ENCODE measurements at places on chromosomes 12 and 14. TPM values are rescaled to one million over a fixed set of nuclear protein-coding genes. Genes with fewer than 3 reads are reported as not detected.

DNA sequence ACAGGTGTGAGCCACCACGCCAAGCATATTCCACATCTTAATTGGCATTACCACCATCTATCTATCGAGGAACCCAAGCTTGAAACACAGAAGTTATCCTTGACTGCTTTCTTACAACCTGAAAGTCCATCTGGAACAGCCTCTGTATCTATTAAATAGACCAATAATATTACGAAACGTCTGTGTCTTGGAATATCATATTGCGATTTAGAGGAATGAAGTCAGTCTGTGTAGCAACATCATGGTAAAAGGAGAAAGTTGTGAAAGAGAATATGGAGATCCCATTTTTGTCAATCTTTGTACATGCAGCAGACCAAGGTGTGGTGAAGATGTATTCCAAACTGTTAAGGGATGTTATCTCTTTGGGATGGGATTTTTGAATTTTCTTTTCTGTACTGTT lies 25.8 kb upstream of the MAX start:
- no peaks in the 10 kb centered on the region for H3K4me1 ChIP-seq
- H3K4me3 ChIP-seq, result no peak overlapping the region
- DNase-seq, result no peak
- no peak overlapping the region for H3K27ac ChIP-seq
- no peaks in the 10 kb centered on the region for H3K27me3 ChIP-seq

The WIF1 gene
- 0.23 TPM for polyA plus RNA-seq

GRCh38 chr14:58738876-58739275 lies 101.1 kb downstream of the DACT1 start:
- DNase-seq, result no peak
- H3K4me3 ChIP-seq, result no peak overlapping the region
- H3K27ac ChIP-seq, result no peak overlapping the region

The AQP5 gene
- 0.37 TPM for polyA plus RNA-seq

DNA sequence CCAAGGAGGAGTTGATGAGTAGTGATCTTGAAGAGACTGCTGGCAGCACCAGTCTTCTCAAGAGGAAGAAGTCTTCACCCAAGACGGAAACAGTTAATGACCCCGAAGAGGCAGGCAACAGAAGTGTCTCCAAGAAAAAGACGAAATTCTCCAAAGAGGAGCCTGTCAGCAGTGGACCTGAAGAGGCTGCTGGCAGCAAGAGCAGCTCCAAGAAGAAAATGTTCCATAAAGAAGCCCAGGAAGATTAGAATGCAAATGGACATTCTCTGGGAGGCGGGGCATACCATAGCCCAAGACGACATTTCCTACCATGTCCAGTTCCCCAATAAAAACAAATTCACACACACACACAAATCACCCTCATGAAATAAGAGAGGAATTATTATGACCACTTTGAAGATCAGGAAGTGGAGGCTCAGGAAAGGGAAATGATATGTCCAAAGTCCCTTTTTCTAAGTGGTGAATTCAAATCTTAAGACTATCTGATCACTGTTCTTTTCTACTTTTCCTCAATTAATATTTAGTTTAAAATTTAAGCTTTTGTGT lies 131.8 kb downstream of the PAWR start:
- no peaks in the 10 kb centered on the region for H3K36me3 ChIP-seq
- DNase-seq, result no peak
- H3K4me1 ChIP-seq, result no peaks in the 10 kb centered on the region
- no peaks in the 10 kb centered on the region for H3K27me3 ChIP-seq
- H3K27ac ChIP-seq, result no peak overlapping the region

DNA sequence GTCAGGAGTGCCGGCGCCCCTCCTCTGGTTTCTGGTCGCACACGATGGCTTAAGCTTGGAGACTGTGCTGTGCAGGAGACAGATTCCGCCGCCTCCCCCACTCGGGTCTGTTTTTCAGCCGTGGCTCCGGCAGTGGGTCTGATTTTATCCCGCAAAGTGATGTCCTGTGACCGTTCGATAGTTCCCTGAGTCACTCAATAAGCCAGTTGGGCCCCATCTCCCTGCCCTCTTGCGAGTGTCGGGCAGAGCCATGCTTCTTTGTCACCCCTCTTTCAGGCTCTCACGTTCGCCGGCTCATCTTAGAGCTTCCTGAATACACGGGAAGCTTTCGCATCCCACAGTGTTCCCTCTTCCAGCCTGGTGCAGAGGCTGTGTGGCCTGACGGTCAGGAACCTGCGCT lies 127.8 kb upstream of the RFLNA start:
- no peak overlapping the region for H3K4me3 ChIP-seq
- no peaks in the 10 kb centered on the region for H3K27me3 ChIP-seq
- DNase-seq, result no peak
- no peaks in the 10 kb centered on the region for H3K36me3 ChIP-seq
- no peaks in the 10 kb centered on the region for H3K4me1 ChIP-seq
- no peak overlapping the region for H3K27ac ChIP-seq

DNA sequence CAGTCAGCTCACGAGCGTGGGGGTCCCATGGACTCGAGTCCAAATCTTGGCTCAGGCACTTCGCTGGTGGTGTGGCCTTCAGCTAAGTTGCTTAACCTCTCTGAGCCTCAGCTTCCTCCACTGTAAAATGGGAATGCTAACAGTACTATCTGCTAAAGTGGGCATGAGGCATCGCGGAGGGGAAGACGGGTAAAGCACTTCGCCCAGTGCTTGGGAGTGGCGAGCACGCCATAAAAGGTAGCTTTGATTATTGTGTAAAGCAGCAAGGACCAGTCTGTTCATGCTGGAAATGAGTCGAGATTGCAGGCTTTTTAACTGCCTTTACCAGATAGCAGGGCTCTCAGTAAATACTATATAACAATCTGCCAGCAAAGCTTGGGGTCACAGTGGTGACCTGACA lies 24.5 kb downstream of the HRK start:
- no peaks in the 10 kb centered on the region for H3K27me3 ChIP-seq
- H3K36me3 ChIP-seq, result no peaks in the 10 kb centered on the region
- peaks cover 66% of the 10 kb centered on the region for H3K4me1 ChIP-seq
- no peak overlapping the region for H3K27ac ChIP-seq
- H3K4me3 ChIP-seq, result no peak overlapping the region

DNA sequence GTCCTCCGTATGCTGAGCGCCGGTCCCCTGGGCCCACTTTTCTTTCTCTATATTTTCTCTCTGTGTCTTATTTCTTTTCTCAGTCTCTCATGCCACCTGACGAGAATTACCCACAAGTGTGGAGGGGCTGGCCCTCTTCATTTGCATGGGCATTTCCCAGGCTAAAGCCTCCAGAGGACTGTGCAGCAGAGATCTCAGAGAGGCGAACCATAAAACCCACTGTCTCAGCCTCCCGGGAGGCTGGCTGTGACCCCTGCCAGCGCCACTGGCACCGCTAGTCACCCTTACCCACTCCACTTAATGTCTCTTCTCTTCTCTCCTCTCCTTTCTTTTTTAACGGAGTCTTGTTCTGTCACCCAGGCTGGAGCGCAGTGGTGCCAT lies 7.1 kb upstream of the SERPINA9 start:
- H3K4me3 ChIP-seq, result no peak overlapping the region
- no peak for DNase-seq
- H3K27ac ChIP-seq, result no peak overlapping the region
- H3K27me3 ChIP-seq, result peaks cover 3% of the 10 kb centered on the region
- no peaks in the 10 kb centered on the region for H3K36me3 ChIP-seq
- H3K4me1 ChIP-seq, result no peaks in the 10 kb centered on the region

The CD4 gene
- 50.9 TPM for polyA plus RNA-seq

- no peaks in the 10 kb centered on the region for H3K27me3 ChIP-seq
- DNase-seq, result peak; percentile 56
- no peaks in the 10 kb centered on the region for H3K4me1 ChIP-seq
- no peak overlapping the region for H3K4me3 ChIP-seq
These were observed 31.8 kb upstream of the OR10A7 start for GRCh38 chr12:55188974-55189556.

The ACVRL1 gene
- 8.9 TPM for polyA plus RNA-seq

DNA sequence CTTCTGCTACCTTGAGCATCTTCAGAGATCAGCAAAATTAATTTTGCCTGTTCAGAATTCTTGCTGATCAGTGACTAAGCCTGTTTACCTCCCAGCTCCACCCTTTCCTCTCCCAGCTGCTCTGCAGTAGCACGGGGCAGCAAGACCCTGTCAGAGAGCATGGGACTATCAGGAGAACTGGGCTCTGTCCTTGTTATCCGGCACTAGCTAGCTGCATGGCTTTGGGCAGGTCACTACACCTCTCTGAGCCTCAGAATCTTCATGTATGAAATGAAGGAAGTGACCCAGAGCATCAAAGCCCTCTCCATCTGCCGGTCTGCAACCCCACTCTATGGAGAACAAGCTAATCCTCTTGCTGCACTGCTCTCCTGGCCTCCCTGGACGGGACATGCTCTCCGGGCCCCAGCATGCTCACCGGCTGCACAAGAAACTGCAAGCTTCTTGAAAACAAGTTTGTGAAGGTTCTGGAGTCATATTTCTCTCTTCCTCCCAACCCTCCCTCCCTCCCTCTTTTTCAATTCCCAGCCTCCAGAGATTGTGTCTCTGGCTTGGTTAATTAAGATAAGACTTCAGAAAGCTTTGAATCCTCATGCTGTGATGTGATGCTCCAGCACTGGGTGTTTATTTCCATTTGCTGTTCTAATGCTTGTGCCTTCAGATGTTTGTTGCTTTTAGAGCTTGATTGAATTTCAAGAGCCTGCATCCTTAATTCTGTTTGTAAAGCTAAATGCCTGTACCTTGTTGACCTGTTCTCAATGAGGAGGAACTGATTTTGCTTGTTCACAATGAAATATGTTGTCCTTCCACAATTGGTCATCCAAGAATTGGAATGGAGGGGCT lies 101.1 kb downstream of the CRACR2A start:
- DNase-seq, result no peak
- H3K4me3 ChIP-seq, result no peak overlapping the region
- H3K27ac ChIP-seq, result no peak overlapping the region
- H3K4me1 ChIP-seq, result no peaks in the 10 kb centered on the region

DNA sequence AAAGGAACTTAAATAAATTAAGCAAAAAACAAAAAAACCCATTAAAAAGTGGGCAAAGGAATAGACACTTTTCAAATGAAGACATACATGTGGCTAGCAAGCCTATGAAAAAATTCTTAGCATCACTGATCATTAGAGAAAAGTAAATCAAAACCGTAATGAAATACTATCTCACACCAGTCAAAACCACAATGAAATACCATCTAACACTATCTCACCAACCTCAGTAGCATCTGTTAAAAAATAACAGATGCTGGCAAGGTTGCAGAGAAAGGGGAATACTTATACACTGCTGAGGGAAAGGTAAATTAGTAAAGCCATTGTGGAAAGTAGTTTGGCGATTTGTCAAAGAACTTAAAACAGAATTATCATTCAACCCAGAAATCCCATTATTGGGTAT lies 381.1 kb downstream of the FLRT2 start:
- no peak overlapping the region for H3K27ac ChIP-seq
- H3K4me3 ChIP-seq, result no peak overlapping the region
- H3K27me3 ChIP-seq, result no peaks in the 10 kb centered on the region
- no peak for DNase-seq

DNA sequence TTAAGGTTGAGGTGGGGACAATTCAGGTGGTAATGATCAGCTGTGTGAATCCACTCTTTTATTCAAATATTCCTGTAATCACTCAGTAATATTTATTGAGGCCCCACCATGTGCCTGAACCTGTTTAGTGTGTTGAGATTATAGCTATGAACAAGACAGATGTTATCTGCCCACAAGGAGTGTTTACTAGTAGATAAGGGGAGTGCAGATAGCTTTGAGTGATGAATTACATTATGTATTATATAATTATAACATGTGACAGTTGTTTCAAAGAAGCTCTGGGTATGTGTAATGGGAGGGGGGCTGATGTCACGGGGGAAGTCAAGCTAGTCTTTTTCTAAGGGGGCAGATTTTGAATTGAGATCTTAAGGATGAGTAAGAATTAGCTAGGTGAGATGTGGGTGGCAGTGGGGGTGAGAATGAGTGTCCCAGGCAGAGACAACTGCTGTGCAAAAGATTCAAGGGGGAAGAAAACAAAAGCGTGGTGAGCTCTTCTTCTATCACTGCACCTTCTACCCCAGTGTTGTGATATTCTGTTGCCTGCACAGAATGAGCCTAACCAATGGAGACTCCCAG lies 21.3 kb upstream of the SRRM4 start:
- H3K27ac ChIP-seq, result no peak overlapping the region
- DNase-seq, result no peak
- no peaks in the 10 kb centered on the region for H3K27me3 ChIP-seq

All from thymus (tissue), 14 donors.